A549 treated with GW870086 at 1 μM for 4 hours (cell line): ENCODE measurements at places on chromosomes 6 and 20. TPM values are rescaled to one million over a fixed set of nuclear protein-coding genes. Genes with fewer than 3 reads are reported as not detected.

CLPSL2 gene
- total RNA-seq = 0.79 to 2.0 TPM (median 1.3 TPM) in 4 of 5 replicates, not detected in the other

PPP1R3G gene
- total RNA-seq = 1.6 to 2.4 TPM (median 2.0 TPM) in 5 replicates

SYCP2L gene
- total RNA-seq = 2.0 to 3.3 TPM (median 2.4 TPM) in 5 replicates

MUC22 gene
- total RNA-seq = 0.02 TPM in 1 of 5 replicates, not detected in the others

HDGFL1 gene
- not detected in 5 replicates for total RNA-seq

ID4 gene
- 0.72 to 1.3 TPM (median 0.88 TPM) in 5 replicates for total RNA-seq

ZNF831 gene
- not detected in 5 replicates for total RNA-seq

RIPOR3 gene
- 0.08 TPM in 1 of 5 replicates, not detected in the others for total RNA-seq

PI16 gene
- total RNA-seq = not detected in 5 replicates

SIGLEC1 gene
- total RNA-seq = 0.02 to 0.03 TPM in 2 of 5 replicates, not detected in the others
